ENCODE measurements at places on chromosomes 4 and X. TPM values are rescaled to one million over a fixed set of nuclear protein-coding genes. Genes with fewer than 3 reads are reported as not detected.

DNA sequence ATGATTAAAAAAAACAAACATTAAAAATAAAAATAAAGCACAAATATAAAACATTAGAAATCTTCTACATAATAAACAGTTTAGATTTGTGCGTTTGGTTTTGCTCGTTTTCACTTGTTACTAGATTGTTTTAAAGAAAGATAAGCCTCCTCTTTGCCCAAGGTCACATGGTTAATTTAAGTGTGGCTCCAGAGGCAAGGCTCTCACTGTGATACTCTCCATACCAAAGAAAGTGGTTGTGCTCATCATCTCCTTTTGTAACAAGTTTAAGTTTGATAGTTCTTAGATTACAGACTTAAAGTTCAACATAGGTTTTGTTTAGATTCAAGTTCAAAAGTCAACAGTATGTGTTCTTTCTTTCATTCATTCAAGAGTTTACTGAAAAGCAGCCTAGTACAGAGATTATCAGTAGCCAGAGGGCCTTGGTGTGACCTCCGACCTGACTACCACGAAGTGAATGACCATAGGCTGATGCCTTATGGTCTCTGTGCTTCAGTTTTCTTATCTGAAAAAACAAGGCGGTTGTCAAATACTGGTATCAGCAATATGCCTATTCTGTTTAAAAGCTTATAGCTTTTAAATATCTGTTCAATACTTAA, 133.2 kb downstream of the ZAR1 start:
- DNase-seq, result no peak

Gene RAB9B
- total RNA-seq, result 0.26 TPM

DNA sequence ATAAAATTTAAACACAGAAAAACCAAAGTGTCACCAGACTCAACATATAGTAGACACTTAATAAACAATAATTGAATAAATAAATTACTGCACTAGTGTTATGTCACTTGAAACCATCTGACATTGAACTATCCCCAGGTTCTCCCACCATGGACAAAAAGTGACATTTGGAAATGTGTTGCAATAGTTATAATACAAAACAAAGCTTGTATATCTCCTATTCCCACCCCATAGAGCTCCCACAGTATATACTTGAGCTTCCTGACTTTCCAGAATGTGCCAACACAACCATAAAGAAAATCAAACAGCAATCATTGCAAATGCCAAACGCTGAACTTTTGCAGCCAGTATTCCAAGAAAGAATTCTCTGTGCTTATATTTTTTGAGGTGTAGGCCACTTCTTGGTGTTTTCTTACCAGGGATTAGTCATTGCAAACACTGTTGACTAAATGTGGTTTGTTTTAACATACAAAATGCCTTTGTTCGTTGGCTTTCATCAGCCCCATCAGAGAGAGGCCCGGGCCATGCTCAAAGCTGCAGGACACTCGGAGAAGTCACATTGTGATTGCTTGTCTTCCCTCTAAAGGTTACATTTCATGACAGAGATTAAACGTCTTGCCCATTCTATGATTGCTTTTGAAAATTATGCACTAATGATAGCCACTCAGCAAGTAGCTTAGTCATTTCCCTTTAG, 33.8 kb downstream of the PPARGC1A start:
- no peak for DNase-seq

- DNase-seq, result no peak
These were observed 91.0 kb downstream of the OR13H1 start for GRCh38 chrX:131634900-131635299.

DNA sequence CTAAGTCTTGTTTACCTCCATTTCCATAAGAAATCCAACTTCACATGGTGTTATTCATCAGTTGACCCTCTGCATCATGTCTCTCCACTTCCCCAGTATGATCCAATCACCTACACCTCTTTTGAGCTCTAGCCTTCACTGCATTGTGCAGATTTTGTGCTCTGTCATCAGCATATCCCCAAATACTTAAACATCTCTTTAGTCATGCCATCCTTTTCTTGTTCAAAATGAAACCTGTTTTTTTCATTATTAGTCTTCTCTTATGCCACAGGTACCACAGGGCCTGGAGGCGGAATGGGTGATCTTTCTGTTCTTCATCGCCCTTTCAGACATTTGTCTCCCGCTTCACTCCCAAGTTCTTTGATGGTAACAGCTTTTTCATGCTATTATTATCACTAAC, 382.7 kb upstream of the GALNTL6 start:
- DNase-seq, result no peak

Gene GATA1
- not detected for total RNA-seq

All from activated CD8-positive, alpha-beta memory T cell treated with anti-CD3 and anti-CD28 coated beads, Interleukin-2, amount 10 ng/mL, durations not matched to agents 7 days and 5 days (primary cell).